ENCODE measurements at places on chromosomes 4 and X.

DNA sequence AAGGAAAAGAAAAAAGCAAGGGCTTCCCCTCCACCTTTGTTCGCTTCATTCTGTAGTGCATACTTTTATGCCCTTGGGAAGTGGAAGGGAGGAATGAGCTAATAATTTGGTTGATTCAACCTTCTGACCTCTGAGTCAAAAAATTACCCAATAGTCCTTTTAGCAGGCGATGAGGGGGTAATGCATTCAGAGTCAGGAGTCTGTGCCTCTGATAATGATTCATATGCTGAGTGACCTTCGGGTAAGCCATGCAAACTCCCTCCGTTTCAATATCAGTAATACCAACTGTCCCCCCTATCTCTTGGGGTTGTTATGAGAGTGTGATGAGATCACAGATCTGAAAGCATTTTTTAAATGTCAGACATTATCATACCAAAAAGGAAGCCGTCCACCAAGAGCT lies 41.6 kb upstream of the ACSL4 start:
- no peak for DNase-seq

- DNase-seq = peak; percentile 42
Observed at GRCh38 chr4:124334119-124334518, 378.4 kb downstream of the ANKRD50 start.

- no peak for DNase-seq
Observed at GRCh38 chr4:152609481-152609880, 70.3 kb downstream of the TMEM154 start.

GRCh38 chr4:27807207-27807606 lies 946.6 kb downstream of the STIM2 start:
- no peak for DNase-seq

DNA sequence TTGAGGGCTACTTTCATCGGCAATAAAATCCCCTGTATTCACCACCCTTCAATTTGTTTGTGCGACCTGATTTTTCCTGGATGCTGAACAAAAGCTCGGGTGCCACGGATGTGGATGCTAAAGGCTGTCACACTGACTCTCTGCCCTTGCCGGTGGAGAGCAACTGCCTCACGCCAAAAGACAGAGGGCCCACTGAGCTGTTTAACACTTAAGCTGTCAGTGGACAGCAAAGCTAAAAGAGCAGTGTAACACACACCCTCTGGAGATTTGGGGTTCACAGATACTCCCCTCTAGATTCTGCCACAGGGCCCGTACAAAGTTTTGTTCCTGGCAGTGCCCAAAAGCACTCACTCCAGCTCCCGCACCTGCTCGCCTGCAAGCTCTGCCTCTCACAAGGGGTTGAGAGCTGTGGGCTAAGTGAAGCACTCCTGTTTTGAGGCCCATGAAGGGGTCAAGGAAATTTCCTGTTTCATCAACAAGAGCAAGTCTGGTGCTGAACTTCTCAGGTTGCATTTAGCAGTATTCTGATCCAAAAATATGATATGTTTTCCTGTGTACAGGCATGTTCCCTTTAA lies 1571.9 kb downstream of the ADGRL3 start:
- DNase-seq = no peak

DNA sequence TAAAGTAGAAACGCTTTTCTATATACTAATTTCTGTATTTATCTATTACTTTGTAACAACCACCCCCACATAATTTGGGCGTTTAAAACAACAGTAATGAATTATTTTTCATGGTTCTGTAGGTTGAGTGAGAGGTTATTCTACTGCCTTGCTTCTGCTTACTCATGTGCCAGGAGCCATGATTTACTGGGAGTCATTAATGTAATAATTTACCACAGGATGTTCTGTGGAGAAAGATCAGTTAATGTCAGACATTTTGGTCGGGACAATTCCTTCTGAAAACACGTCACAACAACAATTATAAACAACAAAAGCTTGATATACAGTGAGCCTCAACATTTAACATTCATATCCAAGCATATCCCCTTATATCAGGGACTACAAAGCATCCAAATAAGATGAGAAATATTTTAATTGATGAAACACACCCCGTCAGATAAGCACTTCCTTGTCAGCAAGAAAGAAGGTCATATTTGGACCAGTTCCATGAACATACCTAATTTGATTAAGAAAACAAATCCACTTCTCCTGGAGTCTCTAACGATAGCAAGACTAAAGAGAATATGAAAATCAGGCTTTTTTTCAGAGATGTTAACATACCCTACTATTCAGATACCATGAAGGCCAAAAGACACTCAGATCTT lies 238.5 kb downstream of the PRDM5 start:
- DNase-seq = no peak

DNA sequence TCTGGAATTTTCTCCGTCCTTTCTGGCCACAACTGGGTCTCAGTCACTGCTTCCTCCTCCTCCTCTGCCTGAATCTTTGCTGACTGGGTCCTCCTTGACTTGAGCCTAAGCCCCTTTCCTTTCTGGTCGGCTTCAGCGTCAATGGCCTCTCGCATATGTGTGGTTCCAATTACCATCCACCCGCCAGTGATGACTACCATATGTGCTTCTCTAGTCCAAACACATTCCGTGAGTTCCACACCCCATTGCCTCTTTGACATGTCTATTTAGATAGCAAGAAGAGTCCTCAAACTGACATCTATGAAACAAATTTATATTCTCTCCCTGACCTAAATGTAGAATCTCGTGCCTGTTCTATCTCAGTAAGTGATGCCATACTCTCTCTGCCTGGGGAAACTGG lies 19.8 kb downstream of the MXRA5 start:
- no peak for DNase-seq

GRCh38 chrX:10199212-10199611 lies 42.4 kb downstream of the CLCN4 start:
- no peak for DNase-seq

- no peak for DNase-seq
Observed at GRCh38 chrX:13064599-13065143, 20.3 kb upstream of the FAM9C start.

GRCh38 chr4:85423431-85423830 lies 51.5 kb upstream of the ARHGAP24 start:
- DNase-seq = no peak

- DNase-seq = no peak
Observed at GRCh38 chr4:71251261-71251660, 87.6 kb upstream of the SLC4A4 start.

GRCh38 chr4:8580321-8581093 lies at the start of gene GPR78:
GPR78 (plus strand) TSS chr4:8580392; CDS start chr4:8580983, 591 bp downstream.
- DNase-seq = peak; percentile 16

DNA sequence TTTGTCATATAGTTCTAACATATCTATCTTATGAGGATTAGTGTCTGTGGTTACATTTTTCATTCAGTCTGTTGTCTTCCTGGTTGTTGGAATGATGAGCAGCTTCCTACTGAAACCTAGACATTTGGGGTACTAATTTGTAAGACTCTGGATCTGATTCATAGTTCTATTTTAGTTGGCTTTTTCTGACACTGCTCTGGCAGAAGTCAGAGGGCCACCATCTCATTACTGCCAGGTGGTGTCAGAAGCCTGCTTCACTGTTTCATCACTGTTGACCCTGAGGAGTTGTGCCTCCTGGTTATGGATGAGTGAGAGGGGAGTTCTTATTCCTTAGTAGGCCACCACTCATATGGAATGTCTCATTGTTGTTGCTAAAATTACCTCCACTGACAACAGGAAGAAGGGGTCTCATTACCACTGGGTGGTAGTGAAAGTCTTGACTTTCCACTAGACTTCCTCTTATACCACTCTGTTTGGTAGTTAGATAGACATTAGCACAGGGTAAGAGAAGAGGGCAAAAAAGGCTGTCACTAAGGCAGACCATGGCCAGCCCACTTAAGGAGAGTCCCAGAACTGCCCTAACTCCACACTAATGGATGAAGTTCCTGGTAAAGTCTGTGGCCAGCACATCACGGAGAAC lies 395.2 kb downstream of the SPOCK3 start:
- DNase-seq = no peak

DNA sequence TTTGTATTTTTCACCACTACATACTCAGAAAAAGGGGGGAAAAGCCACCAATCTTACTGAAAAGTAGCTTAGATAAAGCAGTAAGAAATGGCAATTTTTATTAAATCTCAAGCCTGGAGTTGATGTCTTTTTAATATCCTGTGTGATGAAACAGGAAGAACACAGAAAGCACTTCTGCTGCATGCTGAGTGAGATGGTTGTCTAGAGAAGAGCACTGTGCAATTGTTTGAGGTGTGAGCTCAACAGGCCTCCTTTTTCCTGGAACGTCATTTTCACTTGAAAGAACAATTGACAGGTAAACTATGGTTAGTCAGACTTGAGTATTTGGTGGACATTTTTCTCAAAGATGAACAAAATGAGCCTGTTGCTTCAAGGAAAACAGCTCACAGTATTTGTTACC lies 73.9 kb downstream of the RTL5 start:
- no peak for DNase-seq

GRCh38 chr4:157151711-157152110 lies 68.8 kb upstream of the GRIA2 start:
- no peak for DNase-seq

DNA sequence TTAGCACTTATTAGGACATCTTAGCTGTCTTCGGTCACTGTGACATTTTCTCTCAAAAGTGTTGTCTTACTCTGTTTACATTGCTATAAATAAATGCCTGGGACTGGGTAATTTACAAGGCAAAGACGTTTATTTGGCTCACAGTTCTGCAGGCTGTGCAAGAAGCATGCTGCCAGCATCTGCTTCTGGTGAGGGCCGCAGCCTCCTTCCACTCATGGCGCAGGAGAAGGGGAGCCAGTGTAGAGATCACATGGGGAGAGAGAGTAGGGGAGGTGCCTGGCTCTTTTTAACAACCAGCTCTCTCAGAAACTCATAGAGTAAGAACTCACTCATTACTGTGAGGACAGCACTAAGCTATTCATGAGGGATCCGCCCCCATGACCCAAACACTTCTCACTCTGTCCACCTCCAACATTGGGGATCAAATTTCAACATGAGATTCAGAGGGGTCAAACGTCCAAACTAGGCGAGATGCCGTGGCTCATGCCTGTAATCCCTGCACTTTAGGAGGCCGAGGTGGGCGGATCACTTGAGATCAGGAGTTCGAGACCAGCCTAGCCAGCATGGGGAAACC lies 43.5 kb upstream of the HERC6 start:
- DNase-seq = no peak

DNA sequence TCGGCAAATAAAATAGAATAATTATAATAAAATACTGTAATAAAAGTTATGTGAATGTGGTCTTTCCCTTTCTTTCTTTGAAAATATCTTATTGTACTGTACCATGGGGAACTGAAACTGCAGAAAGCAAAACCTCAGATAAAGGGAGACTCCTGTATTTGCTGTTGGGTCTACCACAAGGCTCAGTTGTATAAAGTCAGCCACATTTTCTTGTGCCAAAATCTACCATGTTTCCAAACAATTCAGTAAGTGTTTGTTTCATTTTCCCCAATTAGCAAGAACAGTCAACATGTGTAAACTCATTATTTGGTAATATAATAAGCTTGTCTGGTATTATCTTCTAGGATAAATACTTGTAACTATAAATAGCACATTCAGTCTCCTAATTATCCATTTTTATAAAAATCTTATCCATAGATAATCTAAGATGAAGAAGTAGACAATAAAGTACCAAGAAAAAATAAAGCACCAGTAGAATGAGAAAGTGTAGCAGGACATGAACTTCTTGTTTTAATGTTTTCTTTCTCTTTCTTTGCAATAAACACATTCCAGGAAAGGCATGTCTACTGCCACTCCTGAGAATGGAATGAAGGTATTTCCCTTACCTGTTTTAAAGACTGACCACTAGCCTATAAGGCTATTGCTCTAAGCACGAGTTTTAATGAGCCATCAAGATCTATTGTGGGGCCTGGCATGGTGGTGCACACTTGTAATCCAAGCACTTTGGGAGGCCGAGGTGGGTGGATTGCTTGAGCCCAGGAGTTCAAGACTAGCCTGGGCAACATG lies 15.0 kb upstream of the OTUD4 start:
- DNase-seq = no peak

DNA sequence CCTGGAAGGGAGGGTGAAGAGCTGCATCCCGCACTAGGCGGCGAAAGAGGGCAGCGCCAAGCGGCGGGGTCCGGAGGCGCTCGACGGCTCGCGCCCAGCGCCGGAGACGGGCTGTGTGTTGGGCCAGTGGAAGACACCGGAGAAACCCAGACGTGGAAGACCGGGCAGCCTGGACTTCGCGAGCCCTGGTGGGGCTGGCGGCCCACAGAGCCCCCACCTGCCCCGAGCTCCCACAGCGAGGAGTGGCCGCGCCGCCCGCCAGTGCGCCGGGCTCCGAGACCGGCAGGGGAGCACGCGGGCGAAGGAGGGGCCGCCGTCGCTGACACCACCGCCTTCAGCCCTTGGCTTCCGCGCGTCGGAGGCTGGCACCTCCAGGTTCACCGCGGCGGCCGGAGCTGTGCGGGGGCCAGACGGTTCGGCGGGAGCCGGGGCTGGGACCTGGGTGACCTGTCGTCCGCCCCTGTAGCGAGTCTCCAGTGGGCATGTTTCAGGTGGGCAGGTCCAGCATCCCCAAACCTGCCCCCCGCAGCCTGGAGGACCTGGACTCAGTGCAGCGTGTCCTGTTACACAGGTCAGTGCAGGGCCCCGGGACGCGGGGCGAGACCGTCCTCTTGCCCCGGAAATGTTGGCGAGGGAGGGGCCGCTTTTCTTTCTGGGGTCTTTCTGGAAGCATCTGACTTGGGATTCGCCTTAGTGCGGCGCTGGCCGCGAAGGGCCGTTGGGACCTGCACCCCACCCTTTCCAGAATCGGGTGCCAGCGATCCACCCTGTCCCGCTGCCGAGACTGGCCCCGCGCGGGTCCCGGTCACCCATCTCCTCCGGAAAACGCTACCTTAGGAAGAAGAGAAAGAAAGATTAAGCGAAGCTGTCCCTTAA lies 9.6 kb upstream of the INTU start:
- DNase-seq = no peak

GRCh38 chrX:41470706-41471105 lies 23.6 kb downstream of the NYX start:
- no peak for DNase-seq

GRCh38 chr4:83388313-83388676 lies 53.6 kb upstream of the HPSE start:
- DNase-seq = no peak

DNA sequence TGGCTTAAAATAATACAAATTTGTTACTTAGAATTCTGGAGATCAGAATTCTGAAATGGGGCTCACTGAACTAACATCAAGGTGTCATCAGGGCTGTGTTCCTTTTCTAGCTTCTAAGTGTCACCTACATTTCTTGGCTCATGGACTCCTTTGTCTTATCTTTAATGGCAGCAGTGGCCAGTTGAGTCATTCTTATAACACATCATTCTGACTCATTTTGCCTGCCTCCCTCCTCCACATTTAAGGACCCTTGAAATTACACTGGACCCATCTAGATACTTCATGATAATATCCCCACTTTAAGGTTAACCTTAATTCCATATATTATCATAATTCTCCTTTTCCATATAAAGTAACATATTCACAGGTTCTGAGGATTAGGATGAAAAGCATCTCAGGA lies 215.9 kb downstream of the GUCY2F start:
- DNase-seq = no peak

DNA sequence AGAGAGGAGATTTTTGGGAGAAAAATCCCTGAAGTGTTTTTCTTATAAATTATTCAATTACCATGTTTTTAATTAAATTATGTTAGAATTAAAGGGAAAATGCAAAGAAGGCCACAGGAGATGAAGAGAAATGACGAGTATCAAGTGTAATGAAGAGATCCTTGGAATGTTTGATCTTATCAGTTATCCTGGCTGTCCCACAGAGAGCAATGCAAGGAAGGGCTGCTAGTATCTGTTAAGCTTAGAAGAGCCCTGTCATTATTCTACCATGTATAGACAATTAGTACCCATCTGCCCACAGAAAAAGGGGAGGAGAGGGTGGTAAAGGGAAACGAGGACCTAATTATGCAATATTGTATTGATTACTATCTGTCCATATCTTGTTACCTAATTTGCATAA lies 257.1 kb downstream of the BANK1 start:
- no peak for DNase-seq

GRCh38 chr4:177109769-177110168 lies 199.9 kb upstream of the NEIL3 start:
- no peak for DNase-seq

Measured in NCI-H345 (cell line).